ENCODE measurements at places on chromosomes 6 and 20.
A peak's percentile ranks its signal among the peaks of the same experiment; 100 is the strongest.

DNA sequence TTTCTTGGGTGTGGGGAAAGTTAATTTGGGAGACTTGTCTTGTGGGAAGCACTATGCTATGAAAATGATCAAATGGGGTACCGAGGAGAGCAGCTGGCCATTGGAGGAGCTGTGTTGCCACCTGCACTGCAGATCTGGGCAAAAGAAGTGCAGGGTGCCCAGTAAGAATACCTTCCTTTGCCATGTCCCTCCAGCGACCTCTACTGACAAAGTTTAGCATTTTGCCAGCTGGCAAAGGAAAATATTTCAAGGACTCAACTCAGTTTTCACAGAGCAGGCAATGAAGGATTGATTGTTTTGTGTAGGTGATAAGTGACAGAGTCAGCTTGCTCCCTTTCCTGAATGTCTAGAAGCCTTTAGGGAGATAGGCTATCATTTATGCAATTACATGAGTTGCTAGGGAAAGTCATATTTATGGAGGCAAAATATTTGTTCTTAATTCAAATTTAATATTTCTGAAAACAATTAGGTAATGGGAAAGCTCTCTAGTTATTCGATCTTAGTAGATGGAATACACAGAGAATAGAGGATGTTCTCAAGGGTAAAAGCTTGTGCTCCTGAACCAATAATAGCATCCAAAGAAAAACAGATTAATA lies 118.4 kb downstream of the FARS2 start:
- DNase-seq = no peak

DNA sequence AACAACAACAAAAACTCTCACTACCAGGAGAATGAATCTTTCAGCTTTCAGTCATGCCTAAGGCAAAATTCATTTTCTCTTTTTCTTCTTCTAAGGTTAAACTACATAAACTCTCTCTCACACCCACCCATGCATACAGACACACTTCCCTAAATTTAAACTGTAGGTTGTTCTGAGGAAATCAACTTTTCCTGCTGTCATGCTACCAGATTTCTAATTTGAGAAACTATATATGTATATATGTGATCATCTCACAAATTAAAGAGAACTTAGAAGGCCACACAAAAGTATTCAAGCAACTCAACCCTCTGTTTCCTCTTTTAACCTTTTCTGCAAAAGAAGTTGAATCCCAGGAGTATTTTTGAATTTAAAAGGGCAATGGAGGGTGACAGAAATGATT lies 532.5 kb downstream of the KIF16B start:
- DNase-seq = no peak

GRCh38 chr6:131694832-131695426 lies 6.3 kb downstream of the OR2A4 start:
- DNase-seq = peak; percentile 6

- no peak for DNase-seq
These were observed 525 bp downstream of the PNRC1 start for GRCh38 chr6:89081129-89081422.

DNA sequence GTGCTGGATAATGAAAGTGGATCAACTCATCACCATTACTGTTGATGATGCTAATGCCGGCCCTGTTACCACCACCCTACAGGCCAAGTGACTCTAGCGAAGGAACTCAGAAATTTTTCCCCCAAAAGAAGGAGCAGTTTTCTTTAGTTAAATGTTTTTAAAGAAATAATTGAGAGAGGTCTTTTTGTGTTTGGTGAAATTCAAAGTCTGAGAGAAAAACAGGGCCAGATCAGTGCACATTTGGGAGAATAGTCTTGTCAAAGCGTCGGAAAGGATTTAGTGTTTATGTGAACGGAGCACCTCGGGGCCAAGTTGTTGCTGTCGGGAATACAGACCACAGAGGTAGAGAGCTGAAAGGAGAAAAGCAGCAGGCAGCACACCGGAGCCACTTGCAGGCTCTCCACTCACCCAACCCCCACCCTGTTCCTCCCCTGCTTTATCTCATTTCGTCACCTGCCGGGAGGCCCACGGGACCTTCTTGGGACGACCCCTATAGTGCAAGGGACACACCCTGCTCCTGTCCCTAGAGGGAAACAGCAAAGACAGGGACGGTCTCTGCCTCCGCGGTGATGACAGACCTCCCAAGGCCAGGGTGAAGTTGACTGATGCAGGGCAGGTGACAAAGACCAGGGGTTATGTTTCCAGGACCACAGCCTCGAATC lies 6.8 kb downstream of the TFAP2B start:
- DNase-seq = no peak

- no peak for DNase-seq
These were observed 79.0 kb downstream of the FIG4 start for GRCh38 chr6:109770047-109770446.

DNA sequence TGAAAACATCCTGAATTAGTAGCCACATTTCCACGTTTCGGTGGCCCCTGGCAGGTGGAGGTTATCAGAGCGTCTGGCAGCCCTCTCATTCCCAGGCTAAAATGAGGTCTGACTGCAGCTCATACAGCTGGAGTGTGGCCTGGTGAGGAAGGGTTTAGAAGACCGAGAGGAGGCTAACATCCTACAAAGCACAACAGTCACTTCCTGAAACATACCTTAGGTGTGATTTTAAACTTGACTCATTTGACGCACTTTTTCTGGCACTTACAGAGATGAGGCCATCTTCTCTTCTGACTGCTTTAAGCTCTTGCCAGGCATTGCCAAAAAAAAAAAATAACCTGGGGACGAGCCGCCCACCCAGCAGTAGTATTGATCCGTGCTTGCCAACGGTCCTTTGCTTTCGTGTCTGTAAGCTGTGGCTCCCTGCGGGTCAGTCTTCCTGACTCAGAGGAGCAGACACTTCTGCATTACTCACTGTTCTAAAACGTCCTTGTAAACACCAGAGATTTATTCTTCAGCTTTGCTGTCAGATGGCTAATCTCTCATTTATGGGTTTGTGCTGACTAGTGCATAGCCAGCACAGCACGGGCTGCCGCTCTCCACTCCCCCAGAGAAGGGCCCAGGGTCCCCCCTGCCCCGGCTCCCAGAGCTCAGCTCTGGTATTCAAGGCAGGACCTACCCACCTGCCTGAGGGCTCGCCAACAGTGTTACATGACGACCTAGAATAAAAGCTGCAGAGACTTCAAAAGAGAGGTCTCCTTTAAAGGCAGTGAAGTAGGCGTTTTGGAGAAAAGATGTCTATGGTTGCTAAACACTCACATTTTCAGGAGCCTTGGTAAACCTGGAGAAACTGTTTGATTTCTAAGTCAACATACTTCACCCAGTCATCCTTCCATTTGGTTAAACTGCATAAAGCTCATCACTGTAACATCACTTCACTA lies 78.5 kb upstream of the FRMD1 start:
- DNase-seq = no peak

DNA sequence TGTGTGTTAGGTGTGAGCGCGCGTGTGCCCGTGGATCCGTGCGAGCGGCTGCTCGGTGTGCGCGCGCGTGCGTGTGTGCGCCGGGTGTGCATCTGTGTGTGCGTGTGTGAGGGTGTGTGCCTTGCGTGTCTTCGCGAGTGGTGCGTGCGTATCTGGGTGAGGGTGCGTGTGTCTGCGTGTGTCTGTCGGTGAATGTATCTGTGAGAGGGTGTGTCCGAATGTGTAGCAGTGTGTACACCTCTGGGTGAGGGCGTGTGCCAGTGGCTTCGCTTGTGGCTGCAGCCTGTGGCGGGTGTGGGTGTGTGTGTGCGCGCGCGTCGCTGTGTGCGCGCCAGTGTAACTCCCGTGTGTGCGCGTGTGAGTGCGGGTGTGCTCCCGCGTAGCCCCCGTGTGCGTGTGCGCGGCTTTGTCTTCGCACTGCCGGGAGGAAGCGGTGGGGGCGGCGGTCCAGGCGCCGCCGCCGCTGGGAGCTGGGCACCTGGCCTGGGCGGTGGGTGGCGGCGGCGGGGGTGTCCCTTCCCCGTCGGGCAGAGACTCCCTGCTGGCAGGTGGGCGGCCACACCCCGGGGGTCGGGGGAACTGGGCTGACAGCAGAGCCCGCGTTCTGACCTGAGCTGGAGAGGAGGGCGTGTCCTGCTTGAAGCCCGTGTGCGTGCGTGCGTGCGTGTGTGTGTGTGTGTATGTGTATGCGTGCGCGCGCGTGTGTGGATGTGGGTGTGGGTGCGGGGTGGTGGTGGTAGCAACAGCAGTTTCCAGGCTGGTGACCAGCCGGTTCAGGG lies 61.3 kb upstream of the EPB41L1 start:
- DNase-seq = peak; percentile 42

GRCh38 chr20:19017104-19017690 lies 195.2 kb upstream of the SLC24A3 start:
- no peak for DNase-seq

DNA sequence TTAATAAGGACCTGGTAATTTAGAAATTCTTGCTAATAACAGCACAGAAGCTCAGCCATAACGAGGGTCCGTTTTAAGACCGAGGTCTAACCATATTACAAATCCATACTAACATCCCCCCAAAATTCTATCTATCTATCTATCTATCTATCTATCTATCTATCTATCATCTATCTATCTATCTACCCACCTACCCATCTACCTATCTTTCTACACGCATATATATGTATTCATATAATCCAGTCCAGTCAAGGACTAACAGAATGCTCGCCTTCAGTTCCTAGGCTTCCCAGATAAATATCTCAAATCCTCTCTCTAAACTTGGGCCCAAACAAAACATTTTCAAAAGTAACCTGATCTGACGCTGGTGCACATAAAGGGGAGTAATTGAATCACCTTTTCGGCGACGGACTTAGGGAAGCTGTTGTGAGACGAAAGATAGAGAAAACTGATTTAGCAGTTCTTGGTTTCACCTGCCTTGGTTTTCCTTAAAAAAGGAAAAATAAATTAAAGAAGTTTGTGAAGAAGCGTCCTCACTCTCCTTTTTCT lies 14.5 kb downstream of the HMGN4 start:
- no peak for DNase-seq

DNA sequence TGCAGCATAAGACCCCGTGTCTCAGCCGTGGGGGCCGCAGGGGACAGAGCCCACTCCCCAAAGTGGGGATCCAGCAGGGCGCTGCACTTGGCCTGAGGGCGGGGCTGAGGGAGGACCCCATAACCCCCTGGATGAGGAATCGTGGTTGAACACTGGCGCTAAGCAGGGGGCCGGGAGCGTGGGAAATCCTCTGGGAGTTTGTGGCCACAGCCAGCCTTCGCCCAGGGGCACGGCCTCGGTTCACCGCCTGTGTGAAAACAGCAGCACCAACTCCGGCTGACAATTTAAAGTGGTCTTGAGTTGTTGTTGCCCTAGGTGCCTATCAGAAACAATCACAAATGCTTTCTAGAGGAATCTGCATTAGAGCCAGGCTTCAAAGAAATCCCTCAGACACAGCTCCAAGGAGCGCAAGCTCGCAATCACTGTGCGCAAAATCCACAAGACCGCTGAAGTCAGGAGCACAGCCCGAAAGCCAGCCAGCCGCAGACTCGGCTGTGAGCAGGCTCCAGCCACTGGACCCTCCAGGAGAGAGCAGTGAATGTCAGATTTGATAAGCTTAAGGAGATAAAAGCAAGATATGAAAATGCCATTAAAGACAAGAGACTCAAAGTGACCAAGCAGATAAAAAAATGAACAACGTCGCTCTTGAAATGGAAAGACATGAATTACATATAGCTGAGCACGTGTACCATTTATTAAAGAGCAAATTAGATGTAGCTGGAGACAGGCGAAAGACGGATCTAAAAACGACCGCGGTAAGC lies 10.9 kb upstream of the RPS6KA2 start:
- no peak for DNase-seq

GRCh38 chr6:8535519-8535918 lies 100.2 kb upstream of the SLC35B3 start:
- DNase-seq = no peak
